ENCODE measurements at places on chromosomes 4 and X.

DNA sequence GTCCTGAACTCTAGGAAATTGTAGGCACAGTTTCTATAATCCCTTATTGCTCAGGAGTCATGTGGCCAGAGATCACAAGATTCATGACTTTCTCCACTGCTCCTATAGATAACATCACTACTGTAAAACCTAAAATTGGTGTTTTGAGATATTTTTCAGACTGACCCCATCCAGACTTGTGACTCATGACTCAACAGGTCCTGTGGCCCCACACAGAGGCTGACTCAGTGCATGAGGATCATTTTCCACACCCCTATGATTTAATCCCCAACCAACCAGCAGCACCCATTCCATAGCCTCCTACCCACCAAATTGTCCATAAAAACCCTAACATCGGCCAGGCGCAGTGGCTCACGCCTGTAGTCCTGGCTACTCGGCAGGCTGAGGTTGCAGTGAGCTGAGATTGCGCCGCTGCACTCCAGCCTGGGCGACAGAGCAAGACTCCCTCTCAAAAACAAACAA, 13.2 kb upstream of the XIAP start:
- DNase-seq = no peak

- DNase-seq = no peak
Observed at GRCh38 chr4:4329496-4329895, 39.4 kb downstream of the ZBTB49 start.

DNA sequence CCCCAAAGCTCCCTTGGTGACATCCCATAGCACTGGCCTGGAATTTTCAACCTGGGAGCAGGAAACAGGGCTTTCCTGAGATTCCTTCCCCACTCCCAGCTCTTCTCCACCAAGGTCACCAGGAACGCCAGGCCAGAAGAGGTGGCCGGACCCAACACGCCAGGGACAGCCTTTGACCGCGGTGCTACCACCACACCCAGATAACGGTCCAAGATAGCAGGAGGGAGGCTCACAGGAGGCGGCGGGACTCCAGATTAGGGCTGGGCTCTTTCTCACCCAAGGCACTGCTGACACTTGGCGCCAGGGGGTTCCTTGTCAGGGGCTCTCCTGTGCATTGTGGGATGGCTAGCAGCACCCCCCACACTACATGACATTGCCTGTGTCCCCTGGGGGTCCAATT, 22.9 kb downstream of the ZFYVE28 start:
- DNase-seq = no peak

- DNase-seq = no peak
Observed at GRCh38 chrX:52574416-52575275, 57.8 kb upstream of the XAGE1B start.

DNA sequence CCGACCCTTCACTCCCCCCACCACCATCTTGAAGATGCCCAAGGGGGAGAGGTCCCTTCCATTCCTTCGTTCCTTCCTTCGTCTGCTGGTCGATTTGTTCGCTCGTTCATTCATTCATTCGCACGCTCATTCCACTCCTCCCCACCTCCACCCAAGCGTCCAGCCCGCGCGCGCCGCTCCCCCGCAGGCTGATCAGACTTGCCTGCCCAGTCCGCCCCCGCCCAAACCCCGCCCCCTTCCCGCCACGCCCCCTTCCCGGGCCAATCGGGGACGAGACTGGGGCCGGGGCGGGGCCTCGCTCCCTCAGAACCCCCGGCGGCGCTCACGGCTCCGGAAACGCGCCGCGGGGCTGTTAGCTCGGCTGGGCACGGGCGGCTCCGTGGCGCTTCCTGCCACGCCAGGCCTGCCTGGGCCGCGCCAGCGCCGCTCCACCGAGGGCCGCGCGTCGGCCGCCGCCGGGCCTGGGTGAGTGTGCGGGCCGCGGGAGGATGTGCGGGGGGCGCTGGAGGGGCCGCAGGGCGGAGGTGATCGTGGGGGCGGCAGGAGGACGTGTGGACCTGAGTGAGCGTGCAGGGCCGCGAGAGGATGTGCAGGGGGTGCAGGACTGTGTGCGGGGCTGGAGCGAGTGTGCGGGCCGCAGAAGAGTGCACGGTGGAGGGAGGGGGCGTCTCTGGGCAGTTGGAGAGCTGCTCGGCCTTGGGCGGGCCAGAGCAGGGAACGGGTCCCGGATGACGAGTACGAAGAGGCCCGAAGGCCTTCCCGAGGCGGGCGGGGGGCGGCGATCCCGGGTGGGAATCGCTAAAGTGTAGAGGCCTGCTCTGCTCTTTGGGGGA, at the start of gene ZNF275:
Gene ZNF275, plus strand, starts transcription at position 333 of the 833 bp plus-strand sequence. CDS start 2,527 bp downstream, outside the sequence.
- DNase-seq = peak; percentile 81

GRCh38 chr4:92307866-92308265, 4.1 kb downstream of the GRID2 start:
- DNase-seq = no peak

- DNase-seq = no peak
Observed at GRCh38 chrX:116657071-116657470, 194.3 kb upstream of the CT83 start.

DNA sequence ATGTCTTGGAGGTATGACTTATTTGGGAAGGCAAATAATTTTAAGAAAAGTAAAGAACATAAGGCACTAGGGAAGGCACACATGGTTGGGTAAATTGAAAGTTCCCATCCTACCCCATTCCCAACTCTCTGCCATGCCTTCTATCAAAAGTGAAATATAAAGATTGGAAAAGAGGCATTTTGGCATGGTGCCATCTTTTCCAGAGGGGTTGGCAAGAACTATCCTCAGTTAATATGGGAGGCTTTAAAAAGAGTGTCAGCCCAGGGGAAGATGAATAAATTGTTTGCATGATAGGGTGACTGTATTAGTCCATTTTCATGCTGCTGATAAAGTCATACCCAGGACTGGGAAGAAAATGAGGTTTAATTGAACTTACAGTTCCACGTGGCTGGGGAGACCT, 150.8 kb upstream of the BOD1L1 start:
- DNase-seq = no peak

- DNase-seq = no peak
Observed at GRCh38 chr4:148078061-148078460, 346.2 kb downstream of the ARHGAP10 start.

DNA sequence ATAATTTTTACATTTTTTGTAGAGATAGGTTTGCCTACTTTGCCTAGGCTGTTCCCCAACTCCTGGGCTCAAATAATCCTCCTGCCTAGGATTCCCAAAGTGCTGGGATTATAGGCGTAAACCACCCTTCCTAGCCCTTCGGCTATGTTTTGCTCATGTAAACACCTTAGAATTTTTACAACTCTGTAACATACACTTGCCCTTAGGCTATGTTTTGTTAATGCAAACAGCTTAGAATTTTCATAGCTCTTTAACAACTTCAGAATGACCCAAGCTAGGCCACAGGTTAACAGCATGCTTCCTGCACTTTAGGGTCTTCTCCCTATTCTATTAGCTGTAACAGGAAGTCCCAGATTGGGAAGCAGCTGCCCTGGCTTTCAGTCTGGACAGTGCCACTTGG, 24.2 kb downstream of the KLHL15 start:
- DNase-seq = no peak

- no peak for DNase-seq
Observed at GRCh38 chrX:74419864-74420195, 1.5 kb upstream of the SLC16A2 start.

- no peak for DNase-seq
Observed at GRCh38 chr4:70936200-70936787, 34.1 kb downstream of the MOB1B start.

DNA sequence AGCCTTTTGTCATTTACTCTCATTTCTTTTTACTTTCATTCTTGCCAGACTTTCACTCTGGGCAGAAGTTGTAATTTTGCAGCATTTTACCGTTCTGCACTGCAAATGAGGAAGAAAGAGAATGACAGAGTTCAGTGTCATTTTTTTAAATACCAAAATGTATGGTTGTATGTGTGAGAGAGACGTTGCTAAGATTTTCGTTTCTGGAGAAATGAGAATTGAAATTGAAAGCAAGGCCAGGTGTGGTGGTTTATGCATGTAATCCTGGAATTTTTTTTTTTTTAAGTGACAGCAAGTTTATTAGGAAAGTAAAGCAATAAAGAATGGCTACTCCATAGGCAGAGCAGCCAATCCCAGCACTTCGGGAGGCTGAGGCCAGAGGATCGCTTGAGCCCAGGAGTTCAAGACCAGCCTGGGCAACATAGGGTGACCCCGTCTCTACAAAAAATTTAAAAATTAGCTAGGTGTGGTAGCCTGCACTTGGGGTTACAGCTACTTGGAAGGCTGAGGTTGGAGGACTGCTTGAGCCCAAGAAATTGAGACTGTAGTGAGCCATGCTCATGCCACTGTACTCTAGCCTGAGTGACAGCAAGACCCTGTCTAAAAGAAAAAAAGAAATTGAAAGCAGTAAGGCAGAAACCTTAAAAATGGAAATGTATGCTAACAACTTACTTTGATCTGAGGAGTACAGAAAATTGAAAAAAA, 12.9 kb downstream of the DCK start:
- no peak for DNase-seq

GRCh38 chrX:139058831-139059495, 347.4 kb upstream of the FGF13 start:
- no peak for DNase-seq

- no peak for DNase-seq
Observed at GRCh38 chr4:95432466-95432865, 116.3 kb downstream of the UNC5C start.

DNA sequence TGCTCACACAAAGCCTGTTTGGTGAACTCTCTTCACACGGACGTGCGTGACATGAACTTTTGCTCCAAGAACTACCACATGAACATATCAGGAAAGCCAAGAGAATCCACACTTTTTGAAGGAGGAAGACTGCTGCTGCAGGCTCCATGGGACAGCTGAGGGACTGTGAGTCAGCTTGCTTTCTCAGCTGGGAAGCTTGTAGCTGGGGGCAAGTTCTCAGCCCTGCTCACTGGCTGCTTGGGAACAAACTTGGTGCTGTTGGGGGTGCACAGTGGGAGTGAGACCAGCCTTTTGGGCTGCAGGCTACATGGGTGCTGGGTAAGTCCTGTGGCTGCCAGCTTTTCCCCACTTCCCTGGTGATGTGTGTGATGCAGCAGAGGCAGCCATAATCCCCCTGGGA, 123.9 kb downstream of the ATP8A1 start:
- DNase-seq = no peak

- no peak for DNase-seq
Observed at GRCh38 chr4:33649015-33649414, 2595.3 kb downstream of the ARAP2 start.

All from left lobe of liver (tissue), 2 donors.